Skeletal muscle cell (primary cell): ENCODE measurements at places on chromosomes 6 and 20.

DNA sequence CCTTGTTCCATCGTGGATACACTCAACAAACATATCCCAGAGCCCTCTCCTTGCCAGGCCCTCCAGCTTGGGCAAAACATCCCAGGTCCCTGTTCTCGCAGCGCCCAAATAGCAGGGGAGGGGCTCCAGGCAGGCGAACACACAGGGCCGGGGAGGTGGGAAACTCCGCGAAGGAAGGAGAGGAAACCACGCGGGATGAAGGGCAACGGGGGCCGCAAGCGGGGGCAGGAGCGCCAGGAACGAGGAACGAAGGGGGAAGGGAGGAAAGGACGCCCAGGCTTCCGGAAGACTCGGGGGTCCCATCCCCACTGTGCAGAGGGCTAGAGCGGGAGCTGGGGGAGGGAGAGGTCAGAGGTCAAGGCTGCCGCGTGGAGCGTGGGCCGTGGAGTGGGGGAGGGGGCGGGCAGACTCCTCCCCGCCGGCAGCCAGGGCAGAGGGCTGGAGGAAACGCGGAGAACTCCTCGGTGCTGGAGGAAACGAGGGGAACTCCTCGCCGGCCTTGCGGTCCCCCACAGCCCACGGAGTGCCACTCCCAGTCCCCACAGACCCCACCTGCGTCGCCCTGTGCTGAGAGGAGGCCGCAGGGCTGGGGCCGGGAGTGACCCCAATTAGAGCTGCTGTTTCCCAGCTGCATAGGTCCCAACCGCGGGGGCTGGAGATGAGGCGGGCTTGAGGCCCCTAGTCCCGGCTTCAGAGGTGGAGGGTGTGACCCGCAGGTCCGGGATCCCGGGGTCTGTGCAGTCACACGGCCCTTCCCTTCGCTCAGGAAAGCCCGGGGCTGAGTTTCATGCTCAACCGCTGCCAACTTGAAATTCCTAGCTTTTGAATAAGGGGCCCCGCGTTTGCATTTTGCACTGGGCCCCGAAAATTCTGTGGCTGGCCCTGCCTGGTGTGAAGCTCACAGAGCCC lies 1.2 kb upstream of the RBM38 start:
- no peak for DNase-seq

DNA sequence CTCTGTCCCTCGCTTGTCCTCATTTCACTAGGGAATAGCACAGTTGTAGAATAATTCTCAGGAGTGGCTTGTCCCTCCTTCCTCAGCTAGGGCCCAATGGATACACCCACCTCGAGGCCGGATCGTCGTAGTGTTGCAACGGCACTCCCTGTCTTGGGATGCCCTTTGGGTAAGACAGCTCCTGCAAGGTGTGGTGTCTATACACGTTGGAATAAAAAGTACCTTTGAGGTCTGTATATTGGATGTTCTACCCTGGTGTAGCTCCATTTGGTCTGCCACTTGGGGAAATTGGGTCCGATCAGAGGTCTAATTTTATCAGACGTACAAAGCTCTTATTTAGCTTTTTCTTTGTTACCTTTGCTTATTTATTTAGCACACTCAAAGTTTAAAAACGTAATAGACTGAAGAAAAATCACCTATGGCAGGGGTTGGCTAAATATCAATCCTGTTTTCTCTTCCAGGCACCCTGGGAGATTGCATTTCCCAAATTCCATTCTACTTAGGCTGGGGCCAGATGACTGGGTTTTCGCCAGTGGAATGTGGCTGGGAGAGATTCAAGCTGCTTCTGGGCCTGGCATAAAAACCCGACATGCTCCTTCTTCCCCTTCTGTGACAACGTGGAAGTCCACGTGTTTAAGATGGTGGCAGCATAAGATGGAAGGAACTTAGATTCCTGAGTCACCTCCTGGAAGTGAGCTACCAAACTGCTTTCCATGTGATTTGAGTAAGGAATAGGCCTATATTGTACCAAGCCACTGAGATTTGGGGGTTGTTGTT lies 82.3 kb upstream of the CD83 start:
- peak; percentile 35 for DNase-seq

- DNase-seq, result no peak
These were observed 152.6 kb downstream of the DNAH8 start for GRCh38 chr6:38867726-38868125.

- no peak for DNase-seq
These were observed 32.3 kb upstream of the SULF2 start for GRCh38 chr20:47817573-47817972.

DNA sequence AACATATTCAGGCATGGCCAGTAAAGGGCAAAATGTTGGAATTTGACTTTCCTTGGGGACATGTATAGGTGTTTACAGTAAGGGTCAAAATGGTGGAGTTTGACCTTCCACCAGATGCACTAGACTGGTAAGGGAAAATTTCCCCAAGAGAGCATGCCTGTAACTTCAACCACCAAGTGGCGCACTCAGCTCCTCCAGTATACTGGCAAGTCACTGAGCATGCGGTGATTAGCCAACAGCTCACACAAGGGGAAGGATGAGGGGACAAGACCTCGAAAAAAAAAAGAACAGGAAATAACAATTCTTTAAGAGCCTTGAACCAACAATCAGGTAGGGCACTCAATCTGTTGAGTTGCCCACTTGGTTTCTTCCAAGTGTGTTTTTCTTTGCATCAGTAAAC lies 140.9 kb downstream of the EYS start:
- no peak for DNase-seq

GRCh38 chr6:25277386-25277785 lies 1.8 kb upstream of the CARMIL1 start:
- no peak for DNase-seq

- no peak for DNase-seq
These were observed 192.2 kb upstream of the FAM83B start for GRCh38 chr6:54654381-54654780.

- DNase-seq, result no peak
These were observed 181.2 kb upstream of the POU3F2 start for GRCh38 chr6:98653179-98653578.

- no peak for DNase-seq
These were observed 16.6 kb downstream of the BEND3 start for GRCh38 chr6:107098436-107099307.

GRCh38 chr20:49693435-49694171 lies 20.1 kb downstream of the B4GALT5 start:
- no peak for DNase-seq

DNA sequence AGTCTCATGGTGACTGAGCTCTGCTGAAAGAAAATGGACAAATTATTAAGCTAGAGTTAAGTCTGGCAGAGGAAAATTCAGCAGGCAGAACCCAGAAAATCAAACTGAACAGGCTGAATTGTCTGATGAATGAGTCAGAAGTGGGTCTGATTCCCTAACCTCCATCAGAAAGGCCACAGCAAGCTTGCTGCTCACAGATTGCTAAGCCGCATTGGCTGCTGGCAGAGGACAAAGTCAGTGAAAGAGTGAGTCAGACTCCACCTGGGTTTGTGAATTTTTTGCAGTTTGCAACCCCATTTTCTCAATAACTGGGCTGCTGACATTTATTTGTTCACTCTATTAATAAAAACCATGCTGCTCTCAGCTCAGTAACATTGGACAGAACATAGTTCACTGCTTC lies 191.3 kb downstream of the EPM2A start:
- DNase-seq, result peak; percentile 86

DNA sequence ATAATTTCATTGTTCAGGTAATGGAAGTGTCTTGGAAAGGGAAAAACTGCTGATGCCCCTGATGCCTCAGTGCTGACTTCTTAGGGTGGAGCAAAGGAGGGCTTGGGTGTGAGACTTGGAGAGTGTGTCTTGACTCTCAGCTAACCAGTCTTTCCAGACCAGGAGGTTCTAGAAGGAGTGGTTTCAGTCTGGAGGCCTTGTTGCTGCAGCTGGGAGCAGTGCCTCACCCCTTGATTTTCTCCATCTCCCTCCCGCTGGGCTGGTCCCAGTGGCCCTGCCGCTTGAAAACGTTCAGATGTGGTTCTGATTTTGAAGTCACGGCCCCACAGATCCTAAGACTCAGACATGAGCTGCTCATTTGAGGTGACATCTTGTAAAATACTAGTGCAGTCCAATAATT lies 5.4 kb downstream of the DSP start:
- no peak for DNase-seq
